ENCODE measurements at places on chromosomes 1 and 21.

DNA sequence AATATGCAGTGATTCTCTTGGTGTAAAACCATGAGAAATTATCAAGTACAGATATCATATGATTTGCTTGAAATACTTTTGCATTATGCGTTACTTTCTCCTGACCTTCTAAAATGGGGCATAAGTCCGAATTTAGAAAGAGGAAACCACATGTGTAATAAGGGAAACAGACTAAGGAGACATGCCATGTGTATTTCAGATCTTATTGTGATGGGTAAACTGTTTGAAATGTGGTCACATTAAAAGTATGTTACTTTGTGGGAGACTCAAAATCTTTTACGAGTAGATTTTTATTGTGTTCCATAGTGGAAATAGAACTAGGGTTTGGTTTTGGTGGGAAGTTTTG lies 173.0 kb downstream of the NFIA start:
- DNase-seq, result no peak

- DNase-seq, result peak; percentile 53
These were observed 867 bp downstream of the PTPRC start for GRCh38 chr1:198639671-198640143.

DNA sequence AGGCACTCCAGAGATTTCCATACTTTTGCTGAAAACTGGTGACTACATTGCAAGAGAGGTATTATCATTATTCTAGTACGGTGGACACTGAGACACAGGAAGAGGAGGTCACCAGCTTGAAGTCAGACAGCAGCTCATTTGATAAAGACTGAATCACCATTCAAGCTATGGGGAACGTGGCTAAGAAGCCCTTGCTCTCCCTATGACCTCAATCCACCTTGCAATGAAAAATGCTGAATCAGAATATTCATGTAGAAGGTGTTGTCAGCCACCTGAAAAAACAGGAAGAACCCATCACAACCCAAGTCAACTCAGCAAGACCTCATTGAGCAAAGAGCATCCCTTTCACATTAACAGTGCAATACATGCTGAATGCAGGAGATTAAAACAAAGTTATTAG lies 59.0 kb upstream of the FGGY start:
- DNase-seq, result no peak

DNA sequence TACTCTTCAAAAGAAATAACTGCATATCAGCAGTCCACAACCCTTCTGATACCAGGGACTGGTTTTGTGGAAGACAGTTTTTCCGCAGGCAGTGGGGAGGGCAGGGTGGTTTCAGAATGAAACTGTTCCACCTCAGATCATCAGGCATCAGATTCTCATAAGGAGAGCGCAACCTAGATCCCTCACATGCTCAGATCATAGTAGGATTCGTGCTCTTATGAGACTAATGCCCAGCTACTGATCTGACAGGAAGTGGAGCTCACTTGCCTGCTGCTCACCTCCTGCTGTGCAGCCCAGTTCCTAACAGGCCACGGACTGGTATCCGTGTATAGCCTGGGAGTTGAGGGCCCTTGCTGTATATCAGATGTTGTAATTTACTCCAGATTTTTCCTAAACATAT lies 11.5 kb downstream of the RO60 start:
- peak; percentile 21 for DNase-seq

GRCh38 chr1:85406887-85407533 lies 57.9 kb downstream of the DDAH1 start:
- no peak for DNase-seq

DNA sequence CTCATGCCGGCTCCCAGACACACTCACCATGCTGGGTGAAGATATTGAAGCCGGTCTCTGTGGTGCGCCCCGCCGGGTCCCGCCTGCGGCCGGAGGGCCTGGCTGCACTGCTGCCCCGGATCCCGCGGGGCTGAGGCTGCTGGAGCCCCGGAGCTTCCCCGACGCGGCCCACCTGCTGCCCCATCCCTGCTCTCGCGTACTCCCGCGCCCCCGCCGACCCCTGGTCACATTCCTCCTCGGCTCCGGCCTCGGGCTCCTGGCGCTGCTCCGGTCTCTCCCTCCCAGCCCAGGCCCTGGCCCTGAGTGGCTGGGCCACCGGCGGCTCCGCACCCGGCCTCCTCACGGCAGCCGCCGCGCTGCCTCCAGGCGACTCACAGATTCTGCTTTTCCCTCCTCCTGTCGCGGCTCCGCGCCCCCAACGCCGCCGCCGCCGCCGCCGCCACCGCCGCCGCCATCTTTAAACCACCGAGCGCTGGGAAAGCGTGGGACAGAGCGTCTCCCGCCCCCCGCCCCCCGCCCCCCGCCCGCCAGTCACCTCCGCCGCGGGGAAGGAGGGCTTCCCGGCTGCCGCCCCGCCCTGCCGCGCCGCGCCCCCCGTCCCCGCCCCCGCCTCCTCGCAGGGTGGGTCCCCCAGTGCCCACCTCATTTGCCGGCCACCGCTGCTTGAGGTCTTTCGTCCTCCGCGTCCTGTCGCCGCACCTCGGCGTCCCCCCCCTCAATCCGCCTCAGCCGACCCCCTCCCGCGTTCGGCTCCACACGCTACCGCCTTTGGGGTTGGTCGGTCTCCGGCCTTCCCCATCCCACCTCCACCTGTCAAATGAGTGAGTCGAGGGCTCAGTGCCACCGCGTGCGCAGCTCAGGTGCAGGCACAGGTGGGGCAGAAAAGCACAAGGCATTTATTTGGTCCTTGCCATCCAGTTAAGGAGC lies at the start of gene ABL2:
Gene ABL2 (minus strand): TSS at position 464 of the 927 bp plus-strand sequence. CDS start 280 bp downstream, at position 184.
- DNase-seq, result peak; percentile 64

- peak; percentile 77 for DNase-seq
These were observed 4.5 kb upstream of the IER5 start for GRCh38 chr1:181083842-181084605.

DNA sequence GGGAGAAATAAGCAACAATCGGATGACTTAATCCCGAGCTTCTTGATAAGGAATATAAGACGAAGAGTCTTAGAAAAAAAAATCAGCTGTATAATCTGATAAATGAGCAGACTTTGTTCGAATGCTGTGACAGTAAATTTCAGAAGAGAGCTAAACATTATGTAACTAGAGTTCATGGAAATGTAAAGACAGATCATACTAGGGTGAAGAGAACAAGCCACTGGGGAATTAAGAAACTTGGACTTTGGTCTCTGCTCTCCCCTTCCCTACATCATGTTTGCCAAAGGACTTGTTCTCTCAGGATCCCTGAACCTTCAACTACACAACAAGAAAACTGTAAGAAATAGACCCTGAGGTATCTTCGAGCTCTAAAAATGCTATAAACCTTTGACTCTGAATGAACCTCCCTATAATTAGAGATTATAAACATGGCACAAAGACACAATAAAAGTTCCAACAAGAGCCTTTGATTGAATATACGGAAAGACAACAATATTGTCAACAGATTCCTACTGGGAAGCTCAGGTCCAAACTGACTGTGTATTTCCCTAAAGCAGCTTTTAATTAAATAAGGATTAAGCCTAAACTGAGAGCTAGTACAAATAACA lies 27.5 kb downstream of the FRRS1 start:
- no peak for DNase-seq

DNA sequence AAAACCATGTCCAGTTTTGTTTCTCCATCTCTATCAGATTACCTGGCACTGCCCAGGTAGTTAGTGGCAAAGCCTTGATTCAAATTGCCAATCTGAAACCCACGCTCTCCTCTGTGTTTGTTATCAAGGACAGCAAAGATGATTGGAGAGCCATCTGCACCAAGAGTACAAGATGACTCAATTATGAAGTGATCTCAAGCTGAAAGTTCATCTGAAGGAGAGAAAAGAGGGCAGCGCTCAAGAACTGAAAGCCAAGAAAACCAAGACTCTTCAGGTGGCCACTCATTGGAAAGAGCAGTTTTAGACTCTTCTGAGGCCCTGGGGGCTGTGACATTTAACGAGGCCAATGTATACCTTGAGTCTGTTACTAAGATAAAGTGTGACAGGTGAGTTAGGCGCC lies 13.8 kb downstream of the RXRG start:
- DNase-seq, result no peak

DNA sequence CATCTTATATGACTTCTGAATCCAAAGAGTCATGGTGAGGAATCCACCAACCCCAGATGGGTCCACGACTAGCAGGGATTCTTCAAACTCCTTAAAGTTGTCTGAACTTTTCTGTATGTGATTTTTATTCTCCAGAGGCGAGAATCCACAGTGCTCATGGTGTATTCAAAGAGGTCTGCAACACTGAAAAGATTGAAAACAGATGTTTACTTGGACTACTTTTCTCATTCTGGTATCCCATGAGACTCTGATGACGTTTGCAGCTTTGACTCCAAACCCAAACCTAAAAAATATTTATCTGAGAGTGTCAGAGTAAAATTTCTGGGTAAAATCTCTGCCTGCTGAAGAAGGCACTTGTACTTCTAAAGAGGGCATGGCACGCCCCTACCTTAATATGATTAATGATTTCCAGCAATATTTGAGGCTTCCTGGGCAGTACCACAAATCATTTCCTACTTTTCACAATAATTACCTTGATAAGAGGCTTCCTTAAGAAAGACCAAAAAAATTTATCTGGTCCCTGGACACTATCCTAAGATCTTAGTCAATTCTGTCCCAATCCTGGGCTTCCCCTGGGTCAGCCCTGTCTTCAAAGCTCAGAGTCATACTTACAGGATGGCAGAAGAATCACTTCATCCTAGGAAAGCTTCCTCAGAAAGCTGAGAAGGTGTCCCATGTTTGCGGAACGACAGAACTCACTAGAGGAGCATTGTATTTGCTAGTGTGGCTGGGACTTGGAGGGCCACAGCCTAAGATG lies 76.5 kb upstream of the MAP10 start:
- DNase-seq, result no peak

DNA sequence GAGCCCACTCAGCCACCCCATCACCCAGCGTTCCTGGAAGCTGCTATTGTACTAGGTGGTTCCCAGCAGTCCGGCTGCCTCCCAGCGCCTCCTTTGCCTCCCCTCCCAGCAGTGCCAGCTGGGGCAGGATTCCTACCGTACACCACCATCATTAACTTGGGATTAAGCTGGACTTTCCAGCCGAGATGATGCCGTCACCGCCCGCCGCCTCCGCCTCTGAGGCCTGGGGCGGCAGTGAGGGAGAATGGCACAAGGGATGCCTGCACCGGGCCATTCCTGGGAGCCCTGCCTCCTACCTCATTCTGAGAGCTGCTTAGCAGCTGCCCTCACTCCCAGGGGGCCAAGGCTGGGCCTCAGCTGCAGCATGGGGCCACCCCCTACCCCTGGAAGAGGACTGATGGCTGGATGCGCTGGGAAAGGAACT lies 13.2 kb downstream of the CNTN2 start:
- no peak for DNase-seq

- DNase-seq, result no peak
These were observed 18.4 kb downstream of the MTX1 start for GRCh38 chr1:155226910-155227260.

DNA sequence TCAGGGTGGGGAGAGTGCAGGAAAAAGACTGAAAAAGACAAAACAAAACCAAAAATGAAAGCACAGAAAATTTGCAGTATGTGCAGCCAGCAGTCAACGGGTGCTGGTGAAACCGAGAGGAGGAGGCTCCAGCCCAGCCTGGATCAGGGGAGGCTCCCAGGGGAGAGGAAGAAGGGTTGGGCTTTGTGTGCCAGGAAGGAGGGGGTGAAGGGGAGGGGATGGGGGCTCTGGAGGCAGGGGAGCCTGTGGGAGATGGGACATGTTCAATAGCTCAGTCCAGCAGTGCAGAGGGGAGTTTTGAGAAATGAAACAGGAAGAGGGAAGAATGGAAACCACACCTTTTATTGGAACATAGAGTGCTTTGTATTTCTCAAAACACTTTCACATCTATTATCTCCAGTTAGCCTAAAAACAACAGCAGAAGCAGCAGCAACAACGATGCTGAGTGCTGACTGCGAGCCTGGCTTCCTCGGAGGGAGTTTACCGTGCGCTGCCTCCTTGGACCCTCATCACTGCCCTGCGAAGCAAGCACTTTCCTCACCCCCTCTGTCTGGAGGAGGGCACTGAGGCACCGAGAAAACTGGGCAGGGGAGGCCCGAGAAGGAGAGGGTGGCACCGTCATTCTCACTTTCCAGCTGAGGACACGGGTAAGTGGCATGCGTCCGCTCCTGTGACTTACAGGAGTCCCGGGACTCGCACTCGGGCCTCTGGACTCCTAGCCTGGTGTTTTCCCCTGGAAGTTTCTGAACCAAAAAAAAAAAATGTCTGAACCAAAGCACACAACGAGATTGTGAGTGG lies 62.9 kb downstream of the MDM4 start:
- no peak for DNase-seq

DNA sequence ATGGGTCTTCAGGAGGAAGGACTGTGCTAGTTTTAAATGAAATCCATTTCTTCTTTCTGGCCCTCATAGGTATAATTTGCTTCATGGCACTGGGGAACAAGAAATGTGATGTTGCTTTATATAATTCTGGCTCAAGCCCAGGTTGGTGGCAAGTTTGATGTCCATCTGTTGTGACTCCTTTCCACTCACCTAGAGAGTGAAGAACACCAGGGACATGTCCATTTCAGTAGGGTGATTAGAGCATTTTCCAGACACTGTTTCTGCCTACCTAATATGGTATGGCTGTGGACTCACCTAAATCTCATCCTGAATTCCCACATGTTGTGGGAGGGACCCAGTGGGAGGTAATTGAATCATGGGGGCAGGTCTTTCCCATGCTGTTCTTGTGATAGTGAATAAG lies 278.1 kb downstream of the LMX1A start:
- DNase-seq, result no peak

GRCh38 chr1:219465212-219466093 lies 147.5 kb downstream of the ZC3H11B start:
- no peak for DNase-seq

GRCh38 chr1:230228236-230228897 lies 161.3 kb downstream of the GALNT2 start:
- no peak for DNase-seq

DNA sequence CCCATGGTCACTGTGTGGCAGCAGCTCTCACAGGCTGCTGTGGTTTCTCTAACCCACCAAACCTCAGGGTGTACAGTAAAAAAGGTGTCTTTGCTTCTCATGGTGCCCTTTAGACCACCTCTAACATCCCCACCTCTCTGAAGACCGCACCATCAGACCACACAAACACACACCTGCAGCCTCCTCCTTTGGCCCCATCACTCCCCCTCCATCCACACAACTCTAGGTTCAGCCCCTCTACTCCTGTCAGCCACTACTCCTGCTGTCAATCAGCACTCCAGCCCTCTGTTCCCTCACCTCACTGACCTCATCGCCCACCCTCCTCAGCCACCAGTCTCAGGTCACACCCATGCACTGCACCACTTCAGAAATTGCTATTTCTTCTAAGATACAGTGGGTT lies 7.5 kb downstream of the ZNF692 start:
- DNase-seq, result no peak

GRCh38 chr1:112889052-112889768 lies 66.8 kb downstream of the SLC16A1 start:
- no peak for DNase-seq

DNA sequence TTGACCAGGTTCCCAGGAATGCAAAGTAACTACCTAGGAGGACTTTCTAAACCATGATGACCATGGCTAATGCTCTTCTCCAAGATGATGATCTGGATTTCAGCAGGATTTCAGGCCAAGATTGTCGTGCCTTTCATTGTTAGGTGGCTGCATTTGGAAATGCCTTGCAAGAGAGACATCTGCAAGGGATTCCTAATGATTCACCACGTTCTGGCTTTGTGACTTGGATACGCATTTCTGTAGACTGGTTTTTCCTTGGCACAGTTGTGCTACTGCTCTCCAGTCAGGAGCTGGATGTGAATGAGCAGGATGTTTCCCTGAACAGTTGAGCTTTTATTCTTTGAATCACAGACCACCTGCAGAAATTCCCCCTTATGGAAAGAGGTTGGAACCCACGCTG lies 212.4 kb downstream of the BACH1 start:
- DNase-seq, result no peak
